Stimulated activated CD4-positive, alpha-beta T cell treated with anti-CD3 and anti-CD28 coated beads, Interleukin-12 subunit alpha, Interleukin-12 subunit beta, amount 100 ng/mL, for 48 hours (primary cell): ENCODE measurements at places on chromosomes 1 and 21.

DNA sequence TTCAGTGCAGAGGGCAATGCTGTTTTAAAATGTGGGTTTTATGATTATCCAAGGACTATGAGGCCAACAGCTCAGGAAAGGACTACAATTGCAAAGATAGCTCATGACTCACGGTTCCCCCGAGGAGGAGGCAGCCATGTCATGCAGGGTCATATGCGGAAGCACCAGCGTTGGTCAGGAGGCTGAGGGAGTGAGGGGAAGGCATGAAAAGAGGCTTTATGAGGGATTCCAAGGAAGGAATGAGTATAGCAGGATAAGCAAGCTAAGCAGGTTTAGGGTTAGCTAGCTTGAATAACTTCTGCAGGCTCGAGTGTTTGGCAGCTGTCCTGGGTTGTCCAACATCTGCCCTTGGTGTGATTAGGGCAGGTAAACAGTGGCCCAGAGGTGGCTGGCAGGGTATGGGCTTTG, 495.1 kb downstream of the SETD4 start:
- no peak for DNase-seq

- DNase-seq = no peak
Measured at GRCh38 chr21:15001857-15002606, 62.8 kb downstream of the NRIP1 start.

- peak; percentile 84 for DNase-seq
Measured at GRCh38 chr1:91500756-91501522, at the start of gene CDC7. Gene CDC7 (plus strand): TSS chr1:91500851. CDS start chr1:91501717, 866 bp downstream.

DNA sequence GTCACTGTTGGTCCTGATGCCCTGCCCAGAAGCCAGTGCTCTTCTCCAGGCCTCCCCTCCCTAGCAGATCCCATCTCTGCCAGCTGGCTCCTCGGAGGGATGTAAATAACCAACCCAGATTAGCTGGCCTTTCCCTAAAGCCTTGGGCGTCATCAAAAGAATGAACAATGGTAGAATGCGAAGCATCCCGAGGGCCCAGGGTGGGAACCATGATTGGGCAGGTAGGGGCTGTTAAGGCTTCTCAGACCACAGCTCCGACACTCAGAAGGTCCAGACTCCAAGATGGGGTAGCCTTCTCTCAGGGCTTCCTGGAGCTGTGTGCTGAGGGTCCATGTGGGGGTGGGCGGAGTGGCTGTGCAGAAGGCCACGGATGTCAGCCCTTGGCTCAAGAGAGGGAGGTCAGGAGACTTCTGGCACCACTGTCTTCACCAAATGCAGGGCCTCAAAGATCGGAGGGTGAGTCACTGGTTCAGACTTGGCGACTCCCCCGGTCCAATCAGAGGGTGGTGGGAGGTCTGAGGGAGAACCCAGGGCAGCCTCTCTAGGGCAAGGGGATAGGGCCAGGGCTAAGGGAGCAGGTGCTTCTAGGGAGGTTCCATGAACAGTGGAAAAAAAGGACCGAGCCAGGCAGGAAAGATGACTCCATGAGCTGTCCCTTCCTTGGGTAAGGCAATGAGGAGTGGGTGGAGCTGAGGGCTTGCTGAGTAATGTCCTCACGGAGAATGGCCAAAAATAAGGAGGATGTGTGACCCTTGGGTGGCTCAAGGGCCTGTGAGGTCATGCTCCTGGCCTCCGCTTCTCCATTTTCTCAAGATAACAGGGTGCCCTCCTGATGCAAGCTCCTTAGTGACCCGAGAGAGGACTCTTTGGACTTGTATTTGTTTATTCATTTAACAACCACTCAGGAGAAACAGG, 58.4 kb upstream of the EPS8L3 start:
- no peak for DNase-seq

GRCh38 chr1:239438891-239439290, 52.5 kb downstream of the CHRM3 start:
- DNase-seq = no peak

- DNase-seq = no peak
Measured at GRCh38 chr1:57165546-57165945, 199.7 kb upstream of the C8B start.

GRCh38 chr1:171739656-171740055, 2.2 kb downstream of the VAMP4 start:
- DNase-seq = no peak

DNA sequence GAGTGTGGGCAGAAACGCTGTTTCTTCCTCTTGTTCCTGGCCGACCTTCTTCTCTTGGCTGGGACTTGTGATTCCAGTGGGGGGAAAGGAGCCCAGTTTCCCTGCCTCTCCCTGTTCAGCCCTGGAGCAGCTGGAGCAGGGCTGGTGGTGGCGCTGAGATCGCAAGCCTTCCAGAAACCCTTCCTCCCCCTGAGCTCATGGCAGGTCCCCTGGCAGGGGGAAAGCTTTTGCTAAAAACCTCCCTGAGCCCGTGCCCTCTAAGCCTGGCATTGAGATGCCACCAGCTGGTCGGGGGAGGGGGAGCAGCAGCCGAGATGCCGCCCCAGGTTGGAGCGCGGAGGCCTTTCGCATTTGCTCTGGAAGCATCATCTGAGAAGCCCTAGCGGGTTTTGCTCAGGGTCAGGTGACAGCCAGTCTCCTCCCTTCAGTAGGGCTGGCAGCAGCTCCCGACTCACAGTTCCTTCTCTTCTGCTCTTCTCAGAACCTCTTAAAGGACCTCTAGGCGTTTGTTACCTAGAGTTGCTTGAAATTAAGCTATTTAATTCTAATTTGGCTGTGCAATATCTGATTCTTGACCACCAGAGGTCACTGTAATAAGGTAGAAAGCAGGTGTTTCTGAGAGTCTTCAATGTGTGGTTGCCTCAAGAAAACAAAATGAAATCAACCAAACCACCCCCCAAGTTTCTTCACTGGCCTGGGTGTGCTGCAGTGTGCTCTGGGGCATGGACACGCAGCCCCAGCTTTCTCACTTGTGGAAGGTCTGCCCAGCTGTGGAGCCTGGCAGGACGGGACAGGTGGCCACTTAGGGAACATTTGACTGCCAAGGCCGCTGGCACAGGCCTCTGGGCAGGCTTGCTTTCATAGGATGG, 257.3 kb downstream of the CAMTA1 start:
- DNase-seq = no peak

GRCh38 chr1:177209357-177209756, 38.6 kb downstream of the BRINP2 start:
- no peak for DNase-seq

DNA sequence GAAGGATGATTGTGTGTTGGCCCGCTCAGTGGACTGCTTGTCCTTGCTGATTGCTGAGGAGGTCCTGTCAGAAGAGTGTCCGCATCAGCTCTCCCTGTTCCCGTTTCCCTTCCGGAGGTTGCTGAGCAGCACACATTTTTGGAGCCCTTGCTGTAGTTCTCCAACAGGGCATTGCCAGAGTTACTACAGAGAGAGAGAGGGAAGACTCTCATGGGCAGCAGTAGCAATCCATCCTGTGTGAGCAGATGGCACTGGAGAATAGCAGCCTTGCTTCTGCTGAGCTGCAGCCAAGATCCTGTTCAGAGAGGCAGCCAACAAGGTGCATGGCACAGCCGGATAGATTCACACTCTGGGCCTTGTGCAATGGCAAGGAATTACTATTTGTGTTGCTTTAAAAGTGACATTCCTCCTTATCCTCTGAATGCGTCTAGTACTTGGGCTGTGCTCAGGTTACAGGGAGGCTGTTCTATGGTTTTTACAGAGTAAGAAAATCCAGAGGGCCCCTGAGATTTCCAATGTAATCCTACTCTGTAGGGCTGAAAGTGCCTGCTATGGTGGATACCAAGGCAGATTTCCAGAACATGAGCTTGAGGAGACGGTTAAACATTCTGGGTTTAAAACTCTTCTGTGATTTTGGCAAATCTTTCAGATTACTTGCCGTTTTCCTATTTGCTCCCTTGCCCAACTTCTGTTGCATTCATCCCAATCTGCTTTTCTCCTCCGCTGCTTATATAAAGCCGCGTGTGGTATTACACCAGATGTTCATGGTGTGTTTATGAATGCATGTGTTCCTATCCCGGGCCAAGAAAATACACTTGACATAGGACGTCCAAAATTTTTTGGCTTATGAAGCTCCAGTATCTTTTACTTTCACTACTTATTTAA, 27.4 kb downstream of the AK4 start:
- no peak for DNase-seq
